ENCODE measurements at places on chromosomes 12 and 14.

GRCh38 chr12:9727813-9728212 is 5.1 kb downstream of the CLECL1 start:
- no peak for DNase-seq

GRCh38 chr14:29054119-29054518 is 287.5 kb downstream of the FOXG1 start:
- DNase-seq = no peak

DNA sequence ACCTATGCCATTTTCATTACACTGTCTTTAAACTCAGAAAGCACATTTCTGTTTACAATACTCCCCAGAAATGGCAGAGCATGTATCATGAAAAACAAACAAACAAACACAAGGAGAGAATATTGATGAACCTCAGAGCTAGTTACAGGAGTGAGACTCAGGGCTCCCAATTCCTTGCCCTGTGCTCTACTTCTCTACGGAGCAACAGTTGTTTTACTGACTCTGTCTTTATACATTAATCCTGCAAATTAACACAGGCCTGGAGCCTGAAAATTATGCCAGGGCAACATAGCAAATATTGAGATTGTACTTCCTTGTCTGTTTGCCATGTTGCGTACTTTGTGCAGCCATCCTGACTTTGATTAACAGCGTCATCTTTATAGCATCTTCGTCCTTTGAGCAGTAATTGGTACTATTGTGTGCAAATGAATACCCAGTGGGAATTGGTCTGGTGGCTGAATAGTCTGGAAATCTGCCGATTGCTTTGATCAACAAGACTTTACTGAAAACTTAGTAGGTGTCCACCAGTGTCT is 15.2 kb upstream of the AKAP6 start:
- no peak for DNase-seq

DNA sequence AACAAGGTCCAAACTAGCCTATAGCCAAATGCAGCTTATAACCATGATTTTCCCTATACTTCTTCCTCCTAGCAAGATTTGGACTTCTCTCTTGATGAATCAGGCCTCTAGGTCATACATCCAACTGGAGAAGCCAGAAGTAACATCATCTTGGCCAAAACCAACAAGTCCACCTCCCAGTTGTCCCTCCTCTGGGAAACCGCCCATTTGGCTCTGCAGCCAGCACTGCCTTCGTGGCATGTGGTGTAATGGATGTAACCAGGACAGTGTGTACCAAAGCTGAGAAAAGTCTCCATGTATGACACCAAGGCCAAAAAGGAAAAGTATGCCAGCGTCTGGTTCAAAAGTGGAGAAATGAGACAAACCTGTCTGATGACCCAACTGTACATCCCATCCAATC is 59.3 kb upstream of the VASH1 start:
- DNase-seq = no peak

DNA sequence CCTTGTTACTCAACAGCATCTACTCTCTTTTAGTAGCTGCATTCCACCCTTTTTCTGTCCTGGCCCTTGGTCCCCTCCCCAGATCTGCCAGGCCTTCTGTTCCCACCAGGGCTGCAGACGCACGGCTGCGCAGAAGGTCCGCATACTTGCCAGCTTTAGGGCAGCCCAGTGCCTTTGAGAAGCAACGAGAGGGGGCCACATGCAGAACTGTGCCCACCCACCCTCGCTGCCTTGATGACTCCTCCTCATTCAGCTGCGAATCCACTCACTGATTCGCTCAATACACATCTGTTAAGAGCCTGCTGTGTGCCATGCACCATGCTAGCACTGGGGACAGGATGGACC is 39.2 kb downstream of the PRIMA1 start:
- no peak for DNase-seq

- no peak for DNase-seq
Measured at GRCh38 chr14:33232031-33232430, 293.4 kb downstream of the NPAS3 start.

All from inflammatory macrophage treated with lipopolysaccharide for 4 hours (primary cell).